ENCODE measurements at places on chromosomes 12 and 14.

DNA sequence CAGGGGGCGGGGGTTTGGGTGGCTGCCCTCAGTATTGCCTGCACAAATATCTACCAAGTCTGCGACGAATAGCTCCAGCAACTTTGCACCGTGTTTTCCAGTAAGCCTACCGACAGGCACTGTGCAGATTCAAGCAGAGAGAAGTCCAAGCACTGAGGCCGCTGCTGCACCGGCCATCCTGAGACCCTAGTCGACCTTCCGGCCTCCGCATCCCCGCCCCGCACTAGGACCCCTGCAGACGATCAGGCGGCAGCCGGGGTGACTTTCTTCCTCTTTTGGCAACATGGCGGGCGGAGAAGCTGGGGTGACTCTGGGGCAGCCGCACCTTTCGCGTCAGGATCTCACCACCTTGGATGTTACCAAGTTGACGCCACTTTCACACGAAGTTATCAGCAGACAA lies at the start of gene EIF2S3B:
Gene EIF2S3B, plus strand, starts transcription at position 271 of the 400 bp plus-strand sequence. Its CDS starts 13 bp downstream, at position 284.
- DNase-seq: no peak

DNA sequence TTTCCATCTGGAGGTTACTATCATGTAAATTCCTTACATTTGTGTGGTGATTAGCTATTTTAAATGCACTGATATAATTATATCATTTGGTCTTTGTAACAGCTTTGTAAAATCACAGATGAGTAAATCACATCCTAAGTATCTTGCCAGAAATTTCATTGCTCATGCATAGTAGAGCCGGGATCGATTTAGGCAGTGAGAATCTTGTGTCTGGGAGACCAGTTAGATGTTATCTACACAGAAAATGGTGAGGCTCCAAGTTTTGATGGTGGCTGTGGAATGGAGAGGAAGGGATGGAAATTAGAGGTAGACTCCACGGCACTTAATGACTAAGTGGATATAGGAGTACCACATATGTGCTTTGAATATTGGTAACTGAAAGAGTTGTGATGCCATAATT lies 156.3 kb downstream of the MSRB3 start:
- no peak for DNase-seq

DNA sequence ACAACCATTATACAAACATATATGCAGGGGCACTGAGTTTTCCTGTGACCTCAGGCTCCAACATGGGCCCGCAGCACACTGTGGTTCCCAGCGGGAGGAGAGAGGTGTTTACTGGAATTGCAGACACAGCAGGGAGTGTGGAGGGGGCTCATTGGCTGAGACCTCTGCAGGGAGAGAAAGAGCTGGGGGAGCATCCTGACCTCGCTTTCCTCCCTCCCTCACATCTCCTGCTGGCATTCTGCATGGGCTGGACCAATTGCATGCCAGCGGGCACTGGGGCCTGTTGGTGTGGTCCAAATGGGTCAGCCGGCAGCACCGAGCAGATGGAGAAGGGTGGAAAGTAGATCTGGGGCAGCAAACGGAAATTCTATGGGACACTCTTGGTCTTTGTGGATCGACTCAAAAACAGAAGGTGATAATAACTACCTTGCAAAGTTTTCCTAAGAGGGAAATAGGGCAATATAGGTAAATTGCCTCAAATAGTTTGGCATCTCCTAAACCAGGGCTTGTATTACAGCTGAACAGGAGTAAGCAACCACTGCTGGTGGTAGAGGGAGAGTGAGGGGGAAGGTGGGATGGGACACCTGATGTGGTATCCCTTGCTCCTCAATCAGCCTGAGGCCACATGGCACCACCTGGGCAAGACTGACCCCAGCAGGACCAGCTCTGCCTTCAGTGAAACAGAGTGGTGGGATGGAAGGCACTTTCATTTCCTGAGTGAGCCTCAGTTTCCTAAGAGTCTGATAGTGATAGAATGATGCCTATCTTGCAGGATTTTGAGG lies 86.9 kb downstream of the NTF3 start:
- no peak for DNase-seq

DNA sequence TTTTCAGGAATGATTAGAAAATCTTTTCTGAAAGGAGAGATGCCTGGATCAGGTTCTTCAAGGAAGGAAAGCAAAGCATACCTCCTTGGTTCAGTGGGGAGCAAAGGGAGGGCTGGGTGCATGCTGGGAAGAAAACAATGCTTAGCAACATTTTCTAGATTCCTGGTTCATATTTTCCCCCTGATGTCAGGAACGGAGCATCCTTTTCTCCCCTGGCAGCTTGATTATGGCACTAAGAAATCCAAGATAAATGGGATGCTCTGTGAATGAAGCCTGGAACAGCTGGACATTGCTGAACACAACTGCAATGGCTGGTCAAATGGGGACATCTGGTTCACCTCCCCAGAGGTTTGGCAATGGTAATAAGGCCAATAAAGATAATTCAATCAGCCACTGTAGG lies 50.9 kb downstream of the KCNA5 start:
- no peak for DNase-seq

- DNase-seq: no peak
Measured at GRCh38 chr12:112564160-112564784, 145.5 kb downstream of the PTPN11 start.

DNA sequence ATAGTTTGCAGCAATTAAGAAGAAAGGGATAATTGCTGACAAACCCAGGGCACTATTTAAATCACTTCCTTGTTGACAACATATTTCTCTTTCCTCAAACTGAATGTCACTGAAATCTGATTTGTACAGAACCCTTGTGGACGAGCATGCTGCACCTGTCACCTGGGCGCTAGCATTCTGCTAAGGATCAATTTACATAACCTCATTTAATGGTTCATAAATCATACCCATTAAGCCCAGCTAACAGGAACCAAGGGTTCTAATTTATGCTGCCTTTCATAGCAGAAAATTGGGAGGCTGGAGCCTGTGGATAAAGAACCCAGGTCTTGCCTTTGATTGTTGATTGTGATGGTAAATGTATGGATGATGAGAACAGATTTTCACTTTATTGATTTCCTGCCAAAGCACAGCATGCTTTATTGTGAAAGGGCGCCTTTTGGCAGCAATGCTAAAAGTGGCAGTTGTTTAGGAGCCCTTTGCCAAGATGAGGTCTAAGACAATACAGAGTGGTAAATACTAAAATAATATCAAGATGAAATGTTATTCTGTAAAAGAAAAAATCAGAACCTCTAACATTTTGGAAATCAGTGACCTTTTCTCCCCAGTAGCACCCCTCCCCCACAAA lies 95.4 kb downstream of the NKX2-1 start:
- DNase-seq: no peak

All from HCEC 1CT (cell line).